ENCODE measurements at places on chromosomes 5 and 9. TPM values are rescaled to one million over a fixed set of nuclear protein-coding genes. Genes with fewer than 3 reads are reported as not detected.
A peak's percentile ranks its signal among the peaks of the same experiment; 100 is the strongest.

- no peaks in the 10 kb centered on the region for H3K36me3 ChIP-seq
- H3K4me1 ChIP-seq: no peaks in the 10 kb centered on the region
- H3K27me3 ChIP-seq: no peaks in the 10 kb centered on the region
- DNase-seq: no peak
Measured at GRCh38 chr9:92414566-92414965, 9.7 kb downstream of the OMD start.

DNA sequence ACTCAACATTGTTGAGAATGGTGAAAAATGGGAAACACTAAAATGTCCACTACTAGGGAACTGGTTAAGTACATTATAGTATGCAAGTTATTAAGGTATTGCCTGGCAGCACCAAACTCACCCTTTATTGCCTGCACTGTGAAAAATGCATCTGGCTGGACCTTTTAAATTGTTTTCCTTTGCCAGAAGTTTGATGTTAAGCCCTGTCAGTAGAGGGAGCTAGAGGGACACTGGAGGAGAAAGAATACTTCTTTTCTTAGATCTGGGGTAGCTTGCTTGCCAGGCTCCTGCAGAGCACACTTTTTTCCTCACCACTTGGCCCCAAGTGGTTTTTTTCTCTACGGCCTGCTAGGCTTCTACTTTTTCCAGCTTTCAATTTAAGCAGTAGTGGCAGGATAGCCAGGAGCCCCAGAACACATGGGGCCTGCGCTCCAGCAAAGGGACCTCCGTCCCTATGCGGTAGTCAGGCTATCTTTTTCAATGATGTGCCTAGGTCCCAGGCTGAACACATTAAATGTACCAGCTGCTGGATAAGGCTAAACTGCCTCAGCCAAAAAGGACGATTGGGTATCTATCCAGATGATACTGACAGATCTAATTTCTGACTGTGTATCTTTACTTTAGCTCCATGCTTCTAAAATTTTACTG lies 8.0 kb upstream of the HABP4 start:
- no peaks in the 10 kb centered on the region for H3K27me3 ChIP-seq
- no peak overlapping the region for H3K4me3 ChIP-seq
- no peaks in the 10 kb centered on the region for H3K36me3 ChIP-seq
- DNase-seq: peak; percentile 47
- H3K4me1 ChIP-seq: no peaks in the 10 kb centered on the region

GRCh38 chr9:81578606-81579005 lies 110.7 kb downstream of the TLE1 start:
- H3K4me1 ChIP-seq: no peaks in the 10 kb centered on the region
- no peak overlapping the region for H3K4me3 ChIP-seq
- H3K27ac ChIP-seq: no peak overlapping the region
- H3K27me3 ChIP-seq: no peaks in the 10 kb centered on the region

DNA sequence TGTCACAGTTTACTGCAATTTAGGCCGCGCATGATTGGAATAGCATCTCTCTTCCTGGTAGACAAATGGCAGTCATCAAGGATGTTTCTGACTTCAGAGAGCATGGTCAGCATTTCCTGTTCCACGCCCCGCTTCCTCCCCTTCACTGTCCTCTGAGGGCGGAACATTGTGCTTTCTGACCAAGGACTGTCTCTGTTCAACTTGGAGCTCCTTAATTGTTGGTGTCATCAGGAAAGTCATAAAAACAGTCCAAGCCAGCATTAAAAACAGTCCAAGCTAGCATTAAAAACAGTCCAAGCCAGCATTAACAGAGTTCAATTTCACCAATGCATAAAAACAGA lies 301.3 kb upstream of the IRX4 start:
- DNase-seq: no peak
- no peak overlapping the region for H3K4me3 ChIP-seq
- no peaks in the 10 kb centered on the region for H3K36me3 ChIP-seq
- H3K4me1 ChIP-seq: no peaks in the 10 kb centered on the region
- no peak overlapping the region for H3K27ac ChIP-seq

GRCh38 chr5:158699298-158699880 lies 400.3 kb downstream of the EBF1 start:
- no peak overlapping the region for H3K27ac ChIP-seq
- peaks cover 46% of the 10 kb centered on the region for H3K27me3 ChIP-seq
- no peak for DNase-seq
- H3K36me3 ChIP-seq: no peaks in the 10 kb centered on the region

FCN2 gene
- total RNA-seq: not detected

TXNDC8 gene
- not detected for total RNA-seq

POU5F2 gene
- 2.0 TPM for total RNA-seq

PCDHGB7 gene
- total RNA-seq: 9.8 TPM

C9orf152 gene
- 1.7 TPM for total RNA-seq

TNFSF8 gene
- total RNA-seq: not detected

OBP2B gene
- not detected for total RNA-seq

GRCh38 chr5:149999866-150000255 lies 593 bp downstream of the TIGD6 start:
- H3K4me3 ChIP-seq: peak overlapping the region; percentile 88
- peak overlapping the region; percentile 98 for H3K27ac ChIP-seq
- no peak for DNase-seq

NDUFS6 gene
- 42.5 TPM for total RNA-seq

POC5 gene
- total RNA-seq: 23.1 TPM

GRCh38 chr5:100913298-100913697 lies 10.2 kb upstream of the ST8SIA4 start:
- H3K4me1 ChIP-seq: no peaks in the 10 kb centered on the region
- no peak overlapping the region for H3K4me3 ChIP-seq
- no peaks in the 10 kb centered on the region for H3K27me3 ChIP-seq
- H3K36me3 ChIP-seq: no peaks in the 10 kb centered on the region

ADAMTS2 gene
- not detected for total RNA-seq

GRCh38 chr5:65837139-65837538 lies 89.2 kb upstream of the ERBIN start:
- H3K4me3 ChIP-seq: no peak overlapping the region
- H3K27ac ChIP-seq: no peak overlapping the region
- DNase-seq: no peak
- H3K4me1 ChIP-seq: no peaks in the 10 kb centered on the region
- no peaks in the 10 kb centered on the region for H3K36me3 ChIP-seq
- no peaks in the 10 kb centered on the region for H3K27me3 ChIP-seq

DNA sequence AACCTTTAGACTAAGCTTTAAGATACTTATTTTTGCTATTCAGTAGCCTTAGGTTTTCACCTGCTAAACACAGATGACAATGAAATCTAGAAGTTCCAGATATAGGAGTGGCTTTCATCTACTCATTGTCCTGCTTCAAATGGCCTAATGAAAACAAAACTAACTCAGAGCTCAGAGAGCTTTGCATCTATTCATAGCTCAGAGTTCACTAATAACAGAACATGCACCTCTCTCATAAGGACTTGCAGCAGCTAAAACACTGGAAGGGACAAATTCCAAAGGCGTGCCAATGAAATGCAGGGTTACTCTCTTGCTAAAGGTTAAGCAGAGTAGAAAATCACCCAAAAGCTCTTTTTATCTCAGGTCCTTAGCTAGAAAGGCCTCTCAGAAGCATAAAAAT lies 29.0 kb downstream of the SLC31A2 start:
- H3K4me1 ChIP-seq: no peaks in the 10 kb centered on the region
- no peak for DNase-seq
- H3K4me3 ChIP-seq: no peak overlapping the region
- H3K27me3 ChIP-seq: no peaks in the 10 kb centered on the region
- no peaks in the 10 kb centered on the region for H3K36me3 ChIP-seq
- no peak overlapping the region for H3K27ac ChIP-seq

DNA sequence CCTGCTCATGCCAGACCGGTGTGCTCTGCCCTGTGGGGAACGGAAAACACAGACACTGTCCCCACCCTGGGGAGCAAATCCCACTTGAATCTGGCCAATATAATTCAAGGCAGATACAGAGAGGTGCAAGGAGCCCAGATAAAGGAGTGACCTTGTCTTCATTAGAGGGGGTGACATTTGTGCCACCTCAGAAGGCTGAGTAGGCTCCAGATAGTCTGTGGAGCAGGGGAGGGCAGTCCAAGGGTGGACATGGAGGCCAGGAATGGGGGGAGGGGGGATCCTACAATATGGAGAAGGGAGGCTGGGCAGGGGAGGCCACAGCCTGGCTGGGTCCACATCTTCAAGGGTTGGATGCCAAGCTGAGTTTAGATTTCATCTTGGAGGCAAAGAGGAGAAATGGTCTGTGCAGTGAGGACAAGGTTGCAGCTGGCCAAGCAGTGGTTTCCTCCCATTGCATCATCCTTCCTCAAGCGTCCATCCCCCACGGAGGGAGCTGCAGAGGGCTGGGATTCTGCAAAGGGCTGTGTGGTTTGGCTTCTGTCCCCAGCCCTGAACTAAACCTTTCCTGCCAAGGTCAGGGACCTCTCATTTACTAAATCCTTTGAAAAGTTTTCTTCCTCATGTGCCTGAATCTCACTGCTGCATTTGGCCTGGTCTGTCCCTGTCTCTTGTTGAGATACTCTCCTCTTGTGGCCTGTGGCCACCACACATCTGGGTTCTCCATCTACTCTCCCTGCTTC lies 60.1 kb downstream of the GALNT12 start:
- H3K4me3 ChIP-seq: no peak overlapping the region
- peak overlapping the region; percentile 72 for H3K27ac ChIP-seq
- no peaks in the 10 kb centered on the region for H3K36me3 ChIP-seq

MRPL50 gene
- 14.0 TPM for total RNA-seq
